Astrocyte (in vitro differentiated cells and primary cell): ENCODE measurements at places on chromosomes 3 and 15.

DNA sequence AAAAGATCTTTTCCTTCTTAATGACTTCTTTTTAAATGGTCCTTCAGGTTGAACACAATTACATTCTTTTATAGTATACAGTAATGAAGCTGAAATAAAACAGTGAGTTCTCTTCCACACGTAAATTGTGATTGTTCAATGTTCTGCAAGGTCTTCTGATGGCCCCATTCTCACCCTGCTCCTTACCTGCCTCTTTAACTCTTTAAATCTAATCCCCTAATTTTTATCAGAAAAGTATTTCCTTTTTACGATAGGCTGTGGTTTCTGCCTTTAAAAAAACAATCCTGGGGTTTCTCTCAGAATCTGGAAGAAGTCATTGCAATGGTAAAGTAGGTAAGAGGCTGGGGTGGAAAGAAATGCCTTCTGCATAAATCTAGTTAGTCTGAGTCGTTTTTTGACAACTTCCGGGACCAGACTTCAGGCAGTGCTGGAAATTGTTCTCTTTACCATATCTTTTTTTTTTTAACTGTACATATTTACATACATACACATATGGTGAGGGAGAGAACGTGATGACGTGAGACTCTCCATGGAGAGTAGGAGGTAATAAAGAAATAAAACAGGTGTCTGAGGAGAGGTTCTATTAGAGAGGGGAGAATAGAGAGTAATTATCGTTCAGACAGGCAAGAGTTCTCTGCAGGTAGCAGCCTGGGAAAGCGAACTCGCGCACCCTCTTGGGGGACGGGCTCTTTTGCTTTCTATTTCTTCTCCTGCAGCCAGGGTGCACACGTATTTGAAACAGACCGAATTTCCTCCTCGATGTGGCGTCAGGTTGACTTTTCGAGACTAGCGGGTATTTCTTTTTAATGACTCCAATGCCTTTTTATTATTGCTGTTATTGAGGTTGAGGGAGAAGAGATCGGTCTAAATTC lies at the start of gene SIDT1:
Gene SIDT1 (plus strand): TSS at position 730 of the 872 bp plus-strand sequence. CDS start 467 bp downstream, outside the sequence.
- H3K27ac ChIP-seq, result no peak within 1 kb of the TSS
- H3K27me3 ChIP-seq, result peaks cover 63% of the 10 kb centered on the region
- H3K4me1 ChIP-seq, result peaks cover 13% of the 10 kb centered on the region
- no peaks in the 10 kb centered on the region for H3K36me3 ChIP-seq
- no peak for DNase-seq

DNA sequence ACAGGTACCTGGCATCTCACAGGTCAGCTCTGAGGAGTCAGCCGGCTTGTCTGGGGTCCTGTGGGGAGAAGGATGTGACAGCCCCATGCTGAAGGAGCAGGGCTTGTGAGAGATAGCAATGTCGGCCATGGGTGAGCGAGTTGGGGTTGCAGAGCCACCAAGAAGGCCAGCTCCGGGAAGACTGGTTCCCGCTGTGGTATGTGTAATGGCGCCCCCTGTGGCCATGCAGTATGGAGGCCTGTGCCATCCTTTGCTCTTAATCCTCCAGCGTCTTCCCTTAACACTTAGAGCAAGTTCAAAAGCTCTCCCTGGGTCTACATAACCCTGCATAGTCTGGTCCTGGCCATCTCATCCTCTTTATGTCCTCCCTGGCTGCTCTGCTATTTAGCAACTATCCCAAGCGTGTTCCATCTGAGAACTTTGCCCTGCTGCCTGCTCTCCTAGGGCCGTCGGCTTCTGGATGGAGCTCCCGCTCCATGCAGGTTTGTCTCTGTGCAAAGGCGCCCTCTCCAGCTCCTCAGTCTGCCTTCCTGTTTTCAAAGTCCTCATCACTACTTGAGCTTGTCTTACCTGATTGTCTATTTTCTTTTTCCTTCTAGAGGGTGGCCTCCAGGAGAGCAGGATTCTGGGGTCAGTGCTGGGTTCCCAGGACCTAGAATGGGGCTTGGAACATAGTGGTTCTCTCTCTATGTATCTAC lies 40.8 kb upstream of the IQCF6 start:
- no peaks in the 10 kb centered on the region for H3K36me3 ChIP-seq
- H3K4me1 ChIP-seq, result no peaks in the 10 kb centered on the region
- H3K27ac ChIP-seq, result no peak overlapping the region
- H3K27me3 ChIP-seq, result no peaks in the 10 kb centered on the region
- DNase-seq, result no peak

GRCh38 chr3:99366663-99367429 lies 271.5 kb upstream of the COL8A1 start:
- DNase-seq, result no peak
- H3K4me3 ChIP-seq, result no peak overlapping the region
- H3K27ac ChIP-seq, result no peak overlapping the region
- no peaks in the 10 kb centered on the region for H3K4me1 ChIP-seq
- H3K27me3 ChIP-seq, result no peaks in the 10 kb centered on the region

DNA sequence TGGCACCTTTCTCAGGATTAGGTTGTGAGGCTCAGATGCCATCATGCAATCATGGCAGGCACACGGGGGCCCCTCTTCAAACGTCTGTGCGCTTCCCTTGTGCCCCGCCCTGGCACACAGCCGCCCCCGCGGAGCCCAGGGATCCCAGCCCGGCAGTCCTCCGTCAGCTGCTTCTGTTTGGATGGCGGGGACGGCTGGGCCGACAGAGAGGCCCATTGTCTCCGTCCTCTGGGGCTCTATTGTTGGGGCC lies 849 bp upstream of the HDAC11 start:
- no peak overlapping the region for H3K27ac ChIP-seq
- no peaks in the 10 kb centered on the region for H3K27me3 ChIP-seq
- peak overlapping the region; percentile 84 for H3K4me3 ChIP-seq
- peak; percentile 10 for DNase-seq
- H3K36me3 ChIP-seq, result no peaks in the 10 kb centered on the region

DNA sequence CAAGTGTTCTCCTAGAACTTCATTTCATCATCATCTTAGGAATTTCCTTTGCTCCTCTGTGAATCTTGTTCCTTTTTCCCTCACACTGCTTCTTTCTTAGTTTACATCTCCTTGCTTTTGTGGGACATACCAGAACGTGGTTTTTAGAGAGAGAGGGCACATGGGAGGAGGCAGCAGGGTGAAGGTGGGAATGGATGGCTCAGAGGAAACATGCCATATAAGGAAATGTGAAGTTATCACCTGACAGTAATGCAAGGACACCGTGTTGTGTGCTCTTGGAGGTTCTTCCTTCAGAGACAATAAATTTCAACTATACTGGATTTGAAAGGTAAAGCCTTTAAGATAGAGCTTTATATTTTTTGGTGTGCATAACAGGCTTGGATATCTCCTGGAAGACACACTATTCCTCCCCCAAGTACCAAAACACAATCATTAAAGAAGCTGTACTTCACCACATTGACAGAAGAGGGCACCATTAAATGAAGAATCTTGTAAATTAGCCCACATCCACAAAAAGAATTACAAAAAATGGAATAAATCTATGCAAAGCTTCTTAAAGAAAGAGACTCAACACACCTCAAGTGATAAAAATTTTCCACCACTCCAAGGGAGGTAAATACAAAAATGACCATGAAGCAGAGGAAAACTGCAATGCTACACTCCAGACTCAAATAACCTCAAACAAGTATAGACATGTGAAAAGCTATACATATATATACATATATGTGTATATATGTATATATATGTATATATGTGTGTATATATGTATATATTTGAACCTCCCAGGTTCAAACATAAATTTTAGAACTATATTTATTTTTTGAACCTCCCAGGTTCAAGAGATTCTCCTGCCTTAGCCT lies 26.1 kb downstream of the RPL39L start:
- H3K36me3 ChIP-seq, result no peaks in the 10 kb centered on the region
- no peaks in the 10 kb centered on the region for H3K4me1 ChIP-seq
- H3K27me3 ChIP-seq, result no peaks in the 10 kb centered on the region
- DNase-seq, result peak; percentile 7
- no peak overlapping the region for H3K4me3 ChIP-seq

- no peak overlapping the region for H3K27ac ChIP-seq
- no peak overlapping the region for H3K4me3 ChIP-seq
- peak; percentile 56 for DNase-seq
- H3K27me3 ChIP-seq, result no peaks in the 10 kb centered on the region
These were observed 27.8 kb downstream of the DPH3 start for GRCh38 chr3:16236856-16237393.

GRCh38 chr3:39668420-39668819 lies 141.0 kb upstream of the MYRIP start:
- no peak overlapping the region for H3K4me3 ChIP-seq
- H3K27me3 ChIP-seq, result no peaks in the 10 kb centered on the region
- H3K27ac ChIP-seq, result no peak overlapping the region
- H3K4me1 ChIP-seq, result no peaks in the 10 kb centered on the region
- H3K36me3 ChIP-seq, result no peaks in the 10 kb centered on the region

DNA sequence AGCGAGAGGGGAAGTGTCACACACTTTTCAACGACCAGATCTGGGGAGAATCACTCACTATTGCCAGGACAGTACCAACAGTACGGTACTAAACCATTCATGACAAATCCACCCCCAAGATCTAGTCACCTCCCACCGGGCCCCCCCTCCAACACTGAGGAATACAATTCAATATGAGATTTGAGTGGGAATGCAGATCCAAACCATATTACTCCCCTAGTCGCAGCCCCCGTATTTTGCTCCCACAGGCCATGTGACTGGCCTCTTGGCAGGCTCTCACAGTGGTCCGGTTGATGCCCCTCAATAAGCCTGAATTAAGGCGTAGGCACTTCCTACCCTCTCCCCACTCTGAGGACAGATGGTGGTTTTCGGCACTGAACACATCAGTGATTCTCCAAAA lies 45.4 kb upstream of the PYDC2 start:
- no peak for DNase-seq
- no peak overlapping the region for H3K27ac ChIP-seq
- H3K4me3 ChIP-seq, result no peak overlapping the region
- H3K27me3 ChIP-seq, result no peaks in the 10 kb centered on the region
- H3K36me3 ChIP-seq, result no peaks in the 10 kb centered on the region

GRCh38 chr3:71074423-71074822 lies 509.1 kb downstream of the FOXP1 start:
- H3K4me3 ChIP-seq, result no peak overlapping the region
- no peaks in the 10 kb centered on the region for H3K27me3 ChIP-seq
- H3K36me3 ChIP-seq, result no peaks in the 10 kb centered on the region

DNA sequence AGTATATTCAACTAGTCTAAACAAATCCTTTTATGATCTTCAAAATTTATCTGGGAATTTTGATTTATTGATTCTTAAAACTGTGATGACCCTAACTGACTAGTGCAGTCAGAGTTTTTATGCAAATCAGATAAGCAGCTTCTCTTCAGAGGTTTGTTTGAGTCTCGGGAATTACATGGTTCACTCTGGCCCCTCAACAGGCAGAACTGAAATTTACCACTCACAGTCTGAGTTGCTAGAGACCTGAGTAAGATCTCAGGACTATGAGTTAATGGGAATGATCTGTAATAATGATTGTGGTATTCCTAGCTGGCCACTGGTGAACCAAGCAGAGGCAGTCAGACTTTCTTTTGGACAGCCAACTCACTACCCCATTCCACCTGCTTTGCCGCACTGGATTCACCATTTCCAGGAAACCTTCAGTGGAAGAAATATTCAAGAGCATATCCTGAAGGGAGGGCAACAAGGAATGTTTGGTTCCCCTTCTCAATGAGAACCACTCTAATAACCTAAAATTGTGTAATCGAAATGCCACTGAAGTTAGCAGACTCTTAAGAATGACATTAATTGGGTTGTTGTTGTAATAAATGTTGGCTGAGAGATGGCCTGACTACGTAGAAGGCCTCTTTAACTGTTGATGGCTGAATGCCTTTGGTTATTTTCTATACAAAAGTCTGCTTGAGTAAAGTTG lies 11.5 kb upstream of the DNAJC13 start:
- H3K27me3 ChIP-seq, result peaks cover 8% of the 10 kb centered on the region
- H3K4me3 ChIP-seq, result no peak overlapping the region
- DNase-seq, result no peak
- H3K27ac ChIP-seq, result no peak overlapping the region

DNA sequence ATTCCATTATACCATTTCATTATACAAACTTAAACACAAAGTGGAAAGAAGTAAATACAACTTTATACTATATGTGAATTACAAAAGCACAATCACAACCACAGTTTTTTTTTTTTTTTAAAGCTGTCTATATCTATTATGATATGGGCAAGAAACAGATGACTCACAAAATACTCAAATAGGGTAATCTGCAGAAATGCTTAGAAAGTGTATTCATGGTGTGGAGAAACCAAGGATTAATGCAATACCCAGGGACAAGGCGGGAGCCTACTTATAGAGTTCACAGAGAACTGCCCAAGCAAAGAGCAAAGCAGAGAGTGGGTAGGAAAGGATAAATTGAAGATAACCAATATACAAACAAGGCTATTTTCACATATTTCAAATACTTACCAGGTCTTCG lies 332.0 kb downstream of the FHIT start:
- H3K27me3 ChIP-seq, result no peaks in the 10 kb centered on the region
- H3K4me3 ChIP-seq, result no peak overlapping the region
- no peaks in the 10 kb centered on the region for H3K36me3 ChIP-seq

DNA sequence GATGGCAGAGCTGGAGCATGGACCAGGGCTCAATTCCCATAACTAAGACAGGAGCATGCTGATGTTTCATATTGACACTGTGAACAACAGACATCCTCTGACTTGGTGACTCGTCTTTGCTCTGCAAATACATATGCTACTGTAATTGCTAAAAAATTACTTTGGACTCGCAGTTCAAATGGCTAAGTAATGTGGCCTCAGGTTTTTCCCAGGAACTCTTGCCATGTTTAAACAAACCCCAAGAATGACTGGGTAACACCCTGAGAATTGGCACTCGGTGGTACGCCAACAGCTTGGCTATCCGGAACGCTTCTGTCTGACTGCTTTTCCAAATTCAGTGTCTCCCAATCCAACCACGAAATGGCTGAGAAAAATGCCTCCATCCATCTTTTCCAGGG lies 456.7 kb upstream of the THBS1 start:
- DNase-seq, result no peak
- H3K36me3 ChIP-seq, result no peaks in the 10 kb centered on the region
- H3K4me3 ChIP-seq, result no peak overlapping the region
- H3K4me1 ChIP-seq, result peaks cover 38% of the 10 kb centered on the region

- peaks cover 81% of the 10 kb centered on the region for H3K36me3 ChIP-seq
- DNase-seq, result no peak
- H3K4me1 ChIP-seq, result peaks cover 19% of the 10 kb centered on the region
- H3K27ac ChIP-seq, result no peak overlapping the region
- H3K27me3 ChIP-seq, result no peaks in the 10 kb centered on the region
These were observed 49.8 kb downstream of the ST3GAL6 start for GRCh38 chr3:98812851-98813374.

DNA sequence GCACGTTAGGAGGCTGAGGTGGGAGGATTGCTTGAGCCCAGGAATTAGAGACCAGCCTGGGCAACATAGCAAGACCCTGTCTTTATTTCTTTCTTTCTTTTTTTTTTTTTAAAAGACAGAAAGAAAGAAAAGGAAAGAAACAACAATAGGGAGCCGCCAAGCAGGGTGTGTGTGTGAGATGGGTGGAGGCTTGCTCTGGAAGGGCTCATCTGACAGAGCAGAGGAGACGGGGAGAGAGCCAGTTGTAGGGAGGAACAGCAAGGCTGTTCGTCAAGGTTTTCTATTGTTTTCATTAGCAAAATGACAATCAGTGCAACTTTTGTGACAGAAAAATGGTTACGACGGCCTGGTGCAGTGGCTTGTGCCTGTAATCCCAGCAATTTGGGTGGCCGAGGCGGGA lies 69.3 kb downstream of the CDC25A start:
- H3K27ac ChIP-seq, result no peak overlapping the region
- no peaks in the 10 kb centered on the region for H3K27me3 ChIP-seq
- no peak overlapping the region for H3K4me3 ChIP-seq
- DNase-seq, result no peak

- DNase-seq, result no peak
- no peaks in the 10 kb centered on the region for H3K27me3 ChIP-seq
- H3K27ac ChIP-seq, result no peak overlapping the region
- no peak overlapping the region for H3K4me3 ChIP-seq
These were observed 107.2 kb downstream of the CHST2 start for GRCh38 chr3:143226678-143227291.
